Suppressor macrophage treated with lipopolysaccharide for 4 hours (primary cell): ENCODE measurements at places on chromosomes 7 and 10.
A peak's percentile ranks its signal among the peaks of the same experiment; 100 is the strongest.

- no peak for DNase-seq
Measured at GRCh38 chr10:112991888-112992491, 41.9 kb downstream of the TCF7L2 start.

DNA sequence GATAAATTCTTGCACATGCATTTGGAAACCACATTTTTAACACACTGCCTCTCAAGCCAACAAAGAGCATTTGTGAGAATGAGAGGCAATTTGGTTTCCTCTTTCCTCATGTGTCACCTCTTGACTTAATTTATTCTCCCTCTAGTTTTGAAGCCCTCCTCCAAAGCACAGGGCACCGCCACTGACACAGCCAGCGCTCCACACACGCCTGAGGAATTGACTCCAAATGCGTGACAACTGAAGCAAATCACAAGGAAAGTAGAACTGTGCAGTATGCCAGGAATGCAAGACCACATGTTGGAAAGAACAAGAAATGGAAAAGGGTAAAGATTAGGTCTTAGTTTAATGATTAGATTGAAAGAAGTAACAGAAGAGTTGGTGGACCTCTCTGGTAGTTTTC lies 173.3 kb downstream of the LSM5 start:
- DNase-seq: no peak

DNA sequence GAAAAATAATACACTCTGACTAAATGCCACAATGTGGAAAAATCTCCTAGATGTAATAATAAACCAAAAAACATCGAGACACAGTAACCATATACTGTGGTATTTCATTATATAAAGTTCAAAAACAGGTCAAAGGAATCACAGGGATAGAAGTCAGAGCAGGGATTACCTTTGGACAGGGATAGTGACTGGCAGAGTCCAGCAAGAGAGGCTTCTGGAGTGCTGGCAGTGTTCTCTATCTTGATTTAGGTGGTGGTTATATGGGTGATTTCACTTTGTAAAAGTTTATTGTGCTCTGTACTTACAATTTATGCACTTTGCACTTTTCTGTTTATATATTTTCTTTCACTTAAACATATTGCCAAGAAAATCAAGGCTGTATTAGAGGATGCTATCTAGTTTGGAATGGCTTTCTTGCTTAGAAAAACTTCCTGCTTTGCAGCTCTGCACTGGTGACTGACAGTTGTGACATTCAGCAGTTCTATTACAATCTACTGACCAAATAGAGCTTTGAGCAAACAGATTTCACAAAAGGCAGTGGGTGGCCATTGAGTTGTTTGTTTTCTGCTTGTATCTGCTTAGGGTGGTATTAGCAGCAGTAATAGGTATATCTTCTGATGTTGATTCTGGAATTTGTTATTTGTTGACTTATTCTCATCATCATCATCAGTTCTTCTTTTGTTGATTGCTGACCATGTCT lies 263.6 kb upstream of the LRGUK start:
- peak; percentile 4 for DNase-seq

DNA sequence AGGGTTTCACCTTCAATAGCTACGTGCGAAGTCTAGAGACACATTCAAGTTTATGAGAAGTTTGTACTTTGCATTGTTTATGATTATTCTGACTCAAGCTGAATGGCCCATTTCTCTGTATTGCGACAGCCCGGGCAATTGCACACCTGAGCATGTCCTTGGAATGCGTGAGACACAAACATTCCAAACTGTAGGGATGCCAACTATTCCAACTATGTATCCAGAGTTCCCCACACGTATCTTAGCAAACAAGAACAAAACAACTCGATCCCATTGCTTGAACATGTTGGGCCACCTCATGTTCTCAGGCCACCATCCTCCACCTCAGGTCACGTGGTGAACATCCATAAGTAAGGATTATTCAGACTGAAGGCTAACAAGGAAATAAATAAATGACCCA lies 51.4 kb upstream of the EGFR start:
- no peak for DNase-seq

GRCh38 chr7:6654113-6654841 lies 17.2 kb downstream of the ZNF316 start:
- DNase-seq: no peak

GRCh38 chr7:155984609-155985405 lies 172.5 kb upstream of the SHH start:
- DNase-seq: no peak

- peak; percentile 49 for DNase-seq
Measured at GRCh38 chr7:124856299-124856888, 73.2 kb downstream of the POT1 start.

DNA sequence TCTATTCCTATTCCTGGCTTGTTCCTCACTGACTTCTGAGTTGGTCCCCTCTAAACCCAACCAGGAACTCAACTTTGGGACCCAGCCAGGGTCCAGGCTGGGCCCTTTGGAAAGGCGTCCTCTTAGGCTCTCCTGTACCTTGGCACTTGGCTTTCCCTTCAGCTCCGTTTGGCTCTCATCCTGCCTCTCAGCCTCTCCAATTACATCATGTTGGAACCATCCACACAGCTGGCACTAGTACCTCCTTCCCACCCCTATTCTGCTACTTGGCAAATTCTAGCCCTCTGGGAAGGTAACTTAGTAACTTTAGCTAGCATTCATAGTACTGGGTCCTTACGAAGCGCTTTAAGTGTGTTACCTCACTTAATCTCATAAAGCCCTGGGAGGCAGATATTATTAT lies 205.3 kb upstream of the HABP2 start:
- DNase-seq: no peak

DNA sequence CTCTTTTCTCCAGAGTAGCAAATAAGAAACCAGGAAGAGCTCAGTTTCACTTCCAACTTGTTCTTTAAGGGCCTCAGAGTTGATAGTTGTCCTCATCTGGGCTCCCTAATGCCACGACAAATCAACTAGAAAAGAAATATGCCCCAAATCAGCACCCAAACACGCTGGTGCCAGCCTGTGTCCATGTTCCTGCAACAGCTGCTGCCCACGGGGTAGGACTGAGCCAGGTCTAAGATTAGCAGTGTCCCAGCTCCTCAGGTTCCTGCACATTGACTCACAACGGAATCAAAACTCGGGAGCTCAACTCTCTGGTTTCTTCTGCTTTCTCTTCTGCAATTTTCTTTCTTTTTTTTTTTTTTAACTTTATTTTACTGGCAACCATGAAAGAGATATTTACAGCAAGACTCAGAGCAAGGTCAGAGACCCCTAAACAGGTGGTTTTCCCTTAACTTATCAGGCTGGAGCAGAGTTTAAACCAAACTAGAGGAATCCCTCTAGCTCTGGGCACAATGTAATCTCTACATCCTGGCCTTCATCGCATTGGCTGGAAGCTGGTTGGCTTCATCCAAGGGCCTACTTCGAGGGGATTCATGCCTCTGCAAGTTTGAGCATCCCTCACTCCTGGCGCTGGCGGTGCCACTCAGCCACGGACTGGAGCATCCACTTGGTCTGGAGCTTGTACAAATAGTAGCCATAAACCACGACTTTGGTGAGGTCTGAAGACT lies 126.1 kb downstream of the PFKFB3 start:
- peak; percentile 85 for DNase-seq

DNA sequence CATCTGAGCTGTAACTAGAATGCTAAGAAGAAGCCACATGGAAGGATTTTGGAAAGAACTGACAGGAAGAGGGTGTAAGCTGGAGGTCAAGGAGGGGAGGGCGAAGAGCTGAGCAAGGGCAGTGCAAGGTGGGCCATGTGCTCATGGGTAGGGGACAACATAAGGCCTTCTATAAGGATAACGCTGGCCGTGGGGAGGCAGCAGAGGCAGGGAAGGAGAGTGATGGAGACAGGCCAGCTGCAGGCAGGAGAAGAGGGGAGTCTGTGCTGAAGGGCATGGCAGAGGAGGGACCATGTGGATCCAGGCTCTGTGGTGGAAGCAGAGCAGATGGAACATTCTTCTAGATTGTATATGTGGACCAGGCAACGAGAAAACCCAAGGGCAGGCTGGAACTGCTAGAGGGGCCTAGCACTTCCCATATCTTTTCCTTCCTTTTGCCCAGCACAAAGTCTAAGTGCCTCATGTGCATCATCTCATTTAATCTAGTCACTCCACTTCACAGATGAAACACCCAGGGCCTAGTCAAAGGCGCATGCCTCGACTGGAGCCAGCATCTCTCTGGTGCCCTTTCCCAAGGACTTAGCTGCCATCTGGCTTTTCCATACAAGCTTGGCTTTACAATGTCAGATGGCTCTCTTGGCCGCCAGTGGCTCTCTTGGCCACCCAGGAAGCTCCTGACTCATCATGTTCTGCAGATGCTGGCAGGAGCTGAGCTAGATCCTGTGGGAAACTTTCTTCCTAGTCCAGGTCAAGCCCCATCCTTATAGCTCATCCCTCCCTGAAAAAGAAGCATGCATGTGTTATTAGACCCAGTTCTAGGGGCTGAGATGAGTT lies 6.6 kb downstream of the LRRC18 start:
- DNase-seq: no peak

GRCh38 chr7:69839782-69840181 lies 241.5 kb downstream of the AUTS2 start:
- DNase-seq: no peak

GRCh38 chr10:125548878-125549277 lies 134.1 kb downstream of the TEX36 start:
- no peak for DNase-seq

GRCh38 chr7:34879871-34880270 lies 157.4 kb downstream of the DPY19L1 start:
- no peak for DNase-seq

GRCh38 chr10:62023329-62023728 lies 121.8 kb downstream of the ARID5B start:
- peak; percentile 40 for DNase-seq

GRCh38 chr7:158614700-158615099 lies 27.1 kb upstream of the PTPRN2 start:
- DNase-seq: no peak

GRCh38 chr10:126558881-126559280 lies 111.6 kb downstream of the C10orf90 start:
- no peak for DNase-seq

DNA sequence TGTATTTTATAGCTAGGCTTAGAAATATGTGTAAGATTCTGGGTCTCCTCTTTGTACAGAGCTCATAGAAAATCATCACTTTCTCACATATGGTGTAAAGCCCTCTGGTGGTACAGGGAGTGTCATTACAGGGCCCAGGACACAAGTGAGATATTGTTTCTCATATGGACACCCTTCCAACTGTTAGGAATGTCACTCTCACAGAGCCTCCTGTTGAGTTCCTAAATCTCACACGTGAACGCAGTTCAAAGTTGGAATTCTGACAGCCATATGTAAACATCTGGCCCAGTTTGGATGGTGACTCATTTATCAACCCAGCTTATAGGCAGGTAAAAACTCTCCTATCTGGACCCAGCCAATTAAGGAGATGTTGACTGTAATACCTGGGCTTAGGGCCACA lies 35.4 kb upstream of the ZNF107 start:
- DNase-seq: no peak

DNA sequence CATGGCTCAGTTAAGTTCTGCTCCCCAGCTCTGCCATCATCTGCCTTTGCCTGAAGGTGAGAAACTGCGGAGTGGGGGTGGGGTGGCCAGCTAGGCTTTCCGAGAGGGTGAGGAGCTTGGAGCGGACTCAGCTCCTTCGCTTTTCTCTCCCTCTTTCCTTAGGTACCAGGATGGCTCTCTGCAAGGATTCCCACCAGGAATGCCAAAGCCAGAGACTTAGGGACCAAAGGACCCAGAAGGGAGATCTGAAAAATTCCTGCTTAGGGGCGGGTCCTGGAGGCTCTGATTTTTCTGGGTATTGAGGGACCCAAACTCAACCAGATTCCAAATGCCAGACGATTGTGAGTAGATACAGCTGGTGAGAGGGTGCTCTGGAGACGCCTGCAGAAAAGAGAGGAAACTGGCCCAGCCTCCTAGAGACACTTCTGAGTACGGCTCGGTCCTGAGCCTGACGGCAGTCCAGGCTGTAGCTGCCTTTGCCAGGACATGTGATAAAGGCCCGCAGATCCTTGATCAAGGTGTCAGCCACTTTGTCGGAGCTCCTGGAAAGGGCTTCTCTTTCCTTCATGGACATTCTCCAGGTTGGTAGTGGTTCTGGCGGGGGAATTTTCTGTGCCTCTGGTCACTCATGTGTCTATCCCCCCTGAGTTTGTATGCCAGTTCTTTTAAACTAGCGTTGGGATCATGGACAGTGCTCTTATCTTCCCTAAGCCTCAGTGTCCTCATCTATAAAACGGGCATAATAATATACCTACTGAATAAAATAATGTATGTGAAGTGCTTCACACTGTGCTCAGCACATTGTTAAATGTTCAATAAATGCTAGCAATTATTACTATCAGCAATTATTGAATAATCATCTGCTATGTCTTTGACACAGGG lies 42.5 kb upstream of the BTRC start:
- DNase-seq: no peak

- no peak for DNase-seq
Measured at GRCh38 chr10:112792487-112793201, 157.4 kb upstream of the TCF7L2 start.

DNA sequence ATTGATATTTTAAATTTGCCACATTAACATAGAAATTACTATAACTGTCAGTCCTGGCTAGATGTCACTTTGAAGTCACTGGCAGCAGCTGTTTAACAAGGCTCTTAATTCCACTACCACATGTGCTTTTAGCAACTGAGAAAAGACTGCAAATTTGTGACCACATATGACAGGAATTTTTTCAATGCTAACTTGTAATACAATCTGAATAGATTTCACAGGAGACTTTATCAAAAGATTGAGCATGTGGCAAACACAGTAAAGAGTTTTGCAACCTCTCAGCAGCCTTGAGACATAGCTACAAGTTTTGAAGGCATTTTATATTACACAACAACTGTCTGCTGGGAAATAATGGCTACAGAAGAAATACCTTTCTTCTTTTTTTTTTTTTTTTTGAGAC lies 73.0 kb downstream of the MICU1 start:
- peak; percentile 65 for DNase-seq
